ENCODE measurements at places on chromosomes 2 and 18. TPM values are rescaled to one million over a fixed set of nuclear protein-coding genes. Genes with fewer than 3 reads are reported as not detected.
A peak's percentile ranks its signal among the peaks of the same experiment; 100 is the strongest.

DNA sequence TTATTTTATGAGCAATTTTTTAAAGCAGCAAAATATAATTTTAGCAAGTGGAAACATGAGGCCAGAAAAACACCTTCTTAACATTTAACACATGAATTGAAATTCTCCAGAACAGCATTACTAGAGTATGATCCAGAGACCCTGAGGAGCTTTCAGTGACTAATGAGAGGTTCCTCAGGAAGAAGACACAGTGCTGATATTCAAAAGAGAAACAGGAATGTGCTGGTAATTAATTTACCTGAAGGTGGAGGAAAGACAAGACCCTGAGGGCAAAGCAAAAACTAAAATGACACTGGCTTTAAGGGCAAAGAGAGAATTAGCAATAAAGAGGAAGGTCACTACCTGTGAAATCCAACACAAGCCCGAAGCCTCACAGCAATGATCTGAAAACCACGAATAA lies 97.0 kb downstream of the CDH2 start:
- DNase-seq, result no peak
- H3K4me3 ChIP-seq, result no peak overlapping the region
- no peaks in the 10 kb centered on the region for H3K4me1 ChIP-seq
- H3K36me3 ChIP-seq, result no peaks in the 10 kb centered on the region
- no peak overlapping the region for H3K27ac ChIP-seq
- no peaks in the 10 kb centered on the region for H3K27me3 ChIP-seq

- no peaks in the 10 kb centered on the region for H3K36me3 ChIP-seq
- no peak for DNase-seq
- no peaks in the 10 kb centered on the region for H3K27me3 ChIP-seq
- no peak overlapping the region for H3K4me3 ChIP-seq
Observed at GRCh38 chr2:241853651-241854341, 4.9 kb downstream of the PDCD1 start.

DNA sequence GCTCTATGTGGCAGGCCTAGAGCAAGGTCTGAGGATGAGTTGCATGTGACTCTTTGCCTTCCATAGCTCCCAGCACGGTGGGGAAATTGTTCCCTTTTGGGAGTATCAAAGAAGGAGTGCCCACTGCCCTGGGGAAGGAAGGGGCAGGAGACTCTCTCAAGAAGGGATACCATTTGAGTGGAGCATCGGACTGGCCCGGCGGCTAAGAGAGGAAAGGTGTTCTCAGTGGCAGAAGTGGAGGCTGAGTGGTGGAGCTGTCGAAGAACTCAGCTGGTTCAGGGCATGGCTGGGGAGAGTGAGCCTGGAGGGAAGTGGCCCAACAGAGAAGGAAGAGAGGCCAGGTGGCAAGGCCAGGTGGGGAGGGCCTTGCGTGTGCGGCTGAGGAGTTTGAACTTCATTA lies 235.2 kb downstream of the DYSF start:
- peaks cover 43% of the 10 kb centered on the region for H3K4me1 ChIP-seq
- H3K27ac ChIP-seq, result no peak overlapping the region
- no peaks in the 10 kb centered on the region for H3K27me3 ChIP-seq
- no peak overlapping the region for H3K4me3 ChIP-seq
- DNase-seq, result no peak
- peaks cover 6% of the 10 kb centered on the region for H3K36me3 ChIP-seq

GRCh38 chr2:210620456-210620855 lies 64.1 kb downstream of the CPS1 start:
- H3K4me3 ChIP-seq, result no peak overlapping the region
- no peaks in the 10 kb centered on the region for H3K27me3 ChIP-seq
- no peaks in the 10 kb centered on the region for H3K4me1 ChIP-seq
- DNase-seq, result no peak
- H3K27ac ChIP-seq, result no peak overlapping the region

The ZAP70 gene
- total RNA-seq, result 0.86 TPM

The SERPINB3 gene
- not detected for total RNA-seq

GRCh38 chr2:205865056-205865455 lies 182.8 kb downstream of the NRP2 start:
- H3K27me3 ChIP-seq, result no peaks in the 10 kb centered on the region
- no peak for DNase-seq
- H3K36me3 ChIP-seq, result no peaks in the 10 kb centered on the region
- no peak overlapping the region for H3K4me3 ChIP-seq
- no peaks in the 10 kb centered on the region for H3K4me1 ChIP-seq
- no peak overlapping the region for H3K27ac ChIP-seq

- H3K27me3 ChIP-seq, result no peaks in the 10 kb centered on the region
- DNase-seq, result no peak
- H3K36me3 ChIP-seq, result no peaks in the 10 kb centered on the region
- no peaks in the 10 kb centered on the region for H3K4me1 ChIP-seq
Observed at GRCh38 chr2:108958002-108958401, 31.0 kb downstream of the EDAR start.

The KCNF1 gene
- 0.94 TPM for total RNA-seq

DNA sequence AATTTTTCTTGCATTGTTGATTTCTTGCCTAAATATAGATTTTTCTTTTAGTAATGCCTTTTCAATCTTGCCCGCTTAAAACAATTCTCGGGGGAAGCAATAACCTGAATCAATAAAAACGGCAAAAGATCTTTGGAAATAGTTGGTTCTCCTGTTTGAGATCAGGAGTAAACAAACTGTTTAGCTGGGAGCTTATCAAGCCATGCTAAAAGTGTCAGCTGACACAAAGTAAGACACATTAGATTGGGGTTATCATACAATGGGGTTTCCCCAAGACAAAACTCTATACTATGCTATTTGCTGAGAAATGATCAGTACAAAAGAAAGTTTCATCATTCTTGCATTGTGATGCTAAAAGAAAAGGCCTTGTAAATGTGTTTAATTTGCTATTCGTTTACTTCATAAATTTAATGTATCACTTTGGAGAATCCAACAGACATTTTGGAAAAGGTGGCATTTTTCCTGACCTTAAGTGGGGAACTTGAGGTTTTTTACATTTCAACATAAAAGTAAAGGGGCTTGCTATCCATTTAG lies 46.5 kb downstream of the ATIC start:
- no peaks in the 10 kb centered on the region for H3K27me3 ChIP-seq
- H3K27ac ChIP-seq, result no peak overlapping the region
- H3K4me3 ChIP-seq, result no peak overlapping the region
- peaks cover 24% of the 10 kb centered on the region for H3K36me3 ChIP-seq

GRCh38 chr2:61549546-61549945 lies 11.4 kb upstream of the XPO1 start:
- no peaks in the 10 kb centered on the region for H3K27me3 ChIP-seq
- H3K27ac ChIP-seq, result no peak overlapping the region
- no peaks in the 10 kb centered on the region for H3K4me1 ChIP-seq

DNA sequence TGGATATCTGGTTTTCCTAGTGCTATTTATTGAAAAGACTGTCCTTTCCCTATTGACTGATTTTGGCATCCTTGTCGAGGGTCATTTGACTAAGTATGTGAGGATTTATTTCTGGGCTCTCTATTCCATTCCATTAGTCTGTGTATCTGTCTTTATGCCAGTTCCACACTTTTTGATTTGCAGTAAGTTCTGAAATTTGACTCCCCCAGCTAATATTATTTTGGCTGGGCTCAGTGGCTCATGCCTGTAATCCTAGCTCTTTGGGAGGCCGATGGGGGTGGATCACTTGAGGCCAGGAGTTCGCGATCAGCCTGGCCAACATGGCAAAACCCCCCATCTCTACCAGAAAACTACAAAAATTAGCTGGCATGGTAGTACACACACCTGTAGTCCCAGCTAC lies 46.8 kb upstream of the GAREM2 start:
- H3K27ac ChIP-seq, result peak overlapping the region; percentile 46
- no peak for DNase-seq
- no peak overlapping the region for H3K4me3 ChIP-seq
- peaks cover 9% of the 10 kb centered on the region for H3K36me3 ChIP-seq
- no peaks in the 10 kb centered on the region for H3K4me1 ChIP-seq
- H3K27me3 ChIP-seq, result no peaks in the 10 kb centered on the region

DNA sequence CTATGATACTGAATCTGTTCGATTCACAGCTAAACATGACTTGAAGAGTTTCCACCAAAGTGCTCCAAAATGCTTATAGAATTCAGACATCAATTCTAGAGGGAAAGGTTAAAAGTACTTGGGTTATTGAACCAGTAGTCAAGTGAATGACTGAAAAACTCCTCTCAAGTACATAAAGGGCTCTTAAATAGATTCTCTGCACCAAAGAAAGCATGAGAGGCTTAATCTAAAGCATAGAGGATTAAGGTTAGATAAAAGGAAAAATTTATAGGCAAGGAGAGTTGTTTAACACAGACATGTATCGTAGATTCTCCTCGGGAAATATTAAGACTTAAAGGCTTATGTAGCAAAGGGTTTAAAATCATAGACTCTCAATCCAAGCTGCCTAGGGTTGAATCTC lies 701.4 kb downstream of the ERBB4 start:
- H3K36me3 ChIP-seq, result no peaks in the 10 kb centered on the region
- H3K27ac ChIP-seq, result no peak overlapping the region
- DNase-seq, result no peak
- H3K4me1 ChIP-seq, result no peaks in the 10 kb centered on the region
- no peak overlapping the region for H3K4me3 ChIP-seq

DNA sequence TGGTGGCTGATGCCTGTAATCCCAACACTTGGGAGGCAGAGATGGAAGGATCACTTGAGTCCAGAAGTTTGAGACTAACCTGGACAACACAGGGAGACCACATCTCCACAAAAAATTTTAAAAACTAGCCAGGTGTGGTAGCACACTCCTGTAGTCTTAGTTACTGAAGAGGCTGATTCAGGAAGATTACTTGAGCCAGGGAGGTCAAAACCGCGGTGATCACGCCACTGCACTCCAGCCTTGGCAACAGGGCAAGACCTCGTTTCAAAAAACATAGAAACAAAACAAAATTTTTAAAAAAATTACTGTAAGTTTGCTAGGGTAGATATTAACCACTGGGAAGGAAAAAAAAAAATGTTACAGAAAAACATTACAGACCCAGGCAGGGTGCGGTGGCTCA lies 5.8 kb downstream of the ATL2 start:
- no peaks in the 10 kb centered on the region for H3K27me3 ChIP-seq
- no peak overlapping the region for H3K4me3 ChIP-seq
- H3K36me3 ChIP-seq, result no peaks in the 10 kb centered on the region

DNA sequence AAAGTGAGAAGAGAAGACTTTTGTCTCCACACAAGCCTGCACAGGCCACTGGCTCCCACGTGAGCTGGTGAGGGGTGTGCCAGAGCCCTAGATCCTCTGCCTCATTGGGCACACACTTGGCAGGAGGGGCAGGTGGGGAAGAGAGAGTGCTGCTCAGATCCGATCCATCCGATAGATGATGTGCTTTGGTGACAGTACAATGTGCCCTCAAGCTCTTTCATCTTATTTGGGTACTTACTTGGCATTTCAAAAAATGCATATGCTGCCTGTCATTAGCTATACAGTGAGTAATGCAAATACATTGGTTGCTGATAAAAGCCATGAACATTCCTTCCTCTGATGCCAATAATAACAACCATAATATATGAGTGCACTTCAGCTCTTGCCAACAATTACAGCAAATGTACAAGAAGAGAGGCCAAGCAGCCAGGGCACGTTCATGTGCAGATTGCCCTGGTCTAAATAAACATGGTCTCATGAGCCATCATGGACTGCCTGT lies 255.3 kb downstream of the VAPA start:
- H3K27me3 ChIP-seq, result no peaks in the 10 kb centered on the region
- peaks cover 7% of the 10 kb centered on the region for H3K4me1 ChIP-seq
- H3K36me3 ChIP-seq, result no peaks in the 10 kb centered on the region

DNA sequence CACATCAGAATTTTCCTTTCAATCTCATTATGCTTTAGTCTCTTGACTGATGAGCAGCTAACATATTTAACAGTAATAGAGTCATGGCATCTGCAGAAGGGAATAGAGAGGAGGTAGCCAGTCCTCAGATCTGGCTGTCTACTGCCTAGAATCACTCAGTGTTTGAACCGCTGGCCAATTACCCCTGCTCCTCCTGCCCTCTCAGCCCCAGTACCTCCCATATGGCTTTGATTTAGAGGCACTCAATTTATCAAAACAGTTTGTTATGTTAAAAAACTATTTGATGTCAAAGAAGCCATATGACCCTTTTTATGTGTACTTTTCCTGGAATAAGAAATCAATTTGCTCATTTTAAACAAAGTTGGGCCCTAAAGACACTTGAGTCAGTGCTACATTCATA lies 355.2 kb downstream of the CMPK2 start:
- no peaks in the 10 kb centered on the region for H3K36me3 ChIP-seq
- H3K27me3 ChIP-seq, result no peaks in the 10 kb centered on the region
- no peak overlapping the region for H3K4me3 ChIP-seq
- H3K27ac ChIP-seq, result no peak overlapping the region

- H3K27me3 ChIP-seq, result no peaks in the 10 kb centered on the region
- H3K4me1 ChIP-seq, result peaks cover 41% of the 10 kb centered on the region
- H3K27ac ChIP-seq, result no peak overlapping the region
- peaks cover 4% of the 10 kb centered on the region for H3K36me3 ChIP-seq
- no peak overlapping the region for H3K4me3 ChIP-seq
Observed at GRCh38 chr2:36594849-36595248, 3.1 kb downstream of the FEZ2 start.

The PLGLB1 gene
- total RNA-seq, result 0.85 TPM

The CTNNA2 gene
- total RNA-seq, result not detected

The UGT1A5 gene
- not detected for total RNA-seq

All from right atrium auricular region (tissue), 2 donors.